ENCODE measurements at places on chromosomes 7 and 10.

DNA sequence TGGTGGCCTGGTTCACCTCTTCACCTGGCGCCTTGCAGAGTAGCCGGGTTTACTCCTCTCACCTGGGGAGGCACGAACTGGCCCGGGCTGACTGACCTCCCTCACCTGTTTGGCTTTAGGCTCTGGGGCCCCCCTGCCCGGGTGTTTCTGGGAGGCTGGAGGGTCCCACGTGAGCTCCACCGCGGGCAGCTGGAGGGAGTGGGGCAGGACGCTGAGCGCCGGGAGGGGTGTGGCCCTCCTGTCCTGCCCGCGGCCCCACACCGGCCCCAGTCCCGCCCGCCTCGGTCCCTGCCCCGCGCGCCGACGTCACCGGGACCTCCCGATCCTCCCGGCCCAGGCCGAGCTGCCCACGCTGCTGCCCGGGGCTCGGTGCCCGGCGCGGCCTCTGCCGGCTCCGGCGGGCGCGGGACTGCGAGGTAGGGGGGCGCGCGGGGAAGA lies at the start of gene AMZ1:
Gene AMZ1 (plus strand): TSS at position 322 of the 438 bp plus-strand sequence. CDS start 12,250 bp downstream, outside the sequence.
- no peak for DNase-seq

DNA sequence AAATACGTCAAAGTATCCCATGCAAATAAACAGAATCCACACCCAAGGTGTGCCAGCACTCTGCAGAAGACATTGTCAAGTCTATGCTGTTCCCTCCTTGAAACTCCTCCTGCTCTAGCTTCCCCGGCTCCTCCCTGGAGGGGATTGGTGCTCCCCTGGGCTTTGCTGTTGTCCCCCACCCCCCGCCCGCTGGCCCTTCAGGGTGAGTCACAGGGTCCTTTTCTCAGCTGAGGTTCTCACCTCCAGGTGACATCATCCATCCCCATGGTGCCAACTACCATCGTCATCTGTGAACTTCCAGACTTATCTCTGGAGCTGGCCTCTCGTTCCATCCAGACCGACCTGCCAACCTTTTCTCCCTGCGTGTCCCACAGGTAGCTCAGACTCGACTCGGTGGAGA lies 77.0 kb downstream of the ITIH5 start:
- no peak for DNase-seq

- no peak for DNase-seq
These were observed 225.5 kb downstream of the KLF6 start for GRCh38 chr10:3559527-3559926.

DNA sequence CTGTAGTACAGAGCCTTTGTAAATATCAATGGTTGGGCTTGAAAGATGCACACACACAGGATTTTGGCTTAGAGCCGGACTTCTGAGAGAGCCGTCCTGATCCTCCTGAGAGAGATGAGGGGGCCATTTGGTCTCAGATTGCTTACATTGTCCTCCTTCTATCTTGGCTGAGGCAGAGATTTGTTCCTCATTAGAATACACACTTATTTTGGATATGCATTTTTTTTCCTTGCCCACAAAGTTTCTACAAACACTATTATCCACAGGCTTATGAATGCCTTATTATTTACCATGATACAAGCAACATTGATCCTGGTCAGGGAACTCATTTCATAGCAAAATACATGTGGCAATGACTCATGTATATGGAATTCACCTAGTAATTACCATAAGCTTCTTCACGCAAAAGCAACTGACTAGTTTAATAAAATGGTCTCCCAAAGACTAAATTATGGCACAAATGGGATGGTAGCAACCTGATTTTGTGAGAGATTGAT lies 175.3 kb downstream of the MDFIC start:
- no peak for DNase-seq

DNA sequence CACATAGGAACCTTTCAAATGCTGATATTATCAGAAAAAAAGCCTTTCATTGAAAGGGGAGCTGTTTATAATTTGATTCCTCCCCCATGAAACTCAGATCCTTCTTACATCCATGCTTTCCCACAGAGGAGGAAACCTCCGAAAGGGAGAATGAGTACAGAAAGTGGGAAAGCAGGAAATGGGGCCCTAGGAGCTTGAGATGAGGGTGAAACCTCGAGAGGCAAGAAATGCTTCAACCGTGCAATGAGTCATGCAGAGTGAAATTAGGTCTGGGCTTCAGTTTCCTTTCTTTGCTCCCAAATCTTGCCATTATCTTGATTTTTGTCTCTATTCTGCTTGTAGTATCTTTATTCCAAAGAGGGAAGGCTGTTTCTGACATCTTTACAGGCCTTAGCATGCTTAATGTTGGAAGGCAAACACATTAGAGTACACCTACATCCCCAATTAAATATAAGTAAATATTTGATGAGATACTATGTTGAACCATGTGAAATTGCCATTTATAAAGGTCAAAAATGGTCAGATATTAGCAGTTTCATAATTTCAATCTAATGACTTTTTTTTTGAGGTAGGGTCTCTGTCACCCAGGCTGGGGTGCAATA lies 79.1 kb downstream of the NAMPT start:
- peak; percentile 21 for DNase-seq

DNA sequence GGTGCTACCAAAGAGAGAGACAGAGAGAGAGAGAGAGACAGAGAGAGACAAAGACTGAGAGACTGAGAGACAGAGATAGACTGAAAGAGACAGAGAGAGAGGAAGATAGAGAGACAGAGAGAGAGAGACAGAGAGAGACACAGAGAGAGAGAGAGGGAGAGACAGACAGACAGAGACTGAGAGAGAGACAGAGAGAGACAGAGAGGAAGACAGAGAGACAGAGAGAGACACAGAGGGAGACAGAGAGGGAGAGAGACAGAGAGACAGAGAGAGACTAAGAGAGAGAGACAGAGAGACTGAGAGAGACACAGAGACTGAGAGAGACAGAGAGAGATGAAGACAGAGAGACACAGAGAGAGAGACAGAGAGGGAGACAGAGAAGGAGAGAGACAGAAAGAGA lies 91.2 kb downstream of the SFMBT2 start:
- DNase-seq, result no peak

DNA sequence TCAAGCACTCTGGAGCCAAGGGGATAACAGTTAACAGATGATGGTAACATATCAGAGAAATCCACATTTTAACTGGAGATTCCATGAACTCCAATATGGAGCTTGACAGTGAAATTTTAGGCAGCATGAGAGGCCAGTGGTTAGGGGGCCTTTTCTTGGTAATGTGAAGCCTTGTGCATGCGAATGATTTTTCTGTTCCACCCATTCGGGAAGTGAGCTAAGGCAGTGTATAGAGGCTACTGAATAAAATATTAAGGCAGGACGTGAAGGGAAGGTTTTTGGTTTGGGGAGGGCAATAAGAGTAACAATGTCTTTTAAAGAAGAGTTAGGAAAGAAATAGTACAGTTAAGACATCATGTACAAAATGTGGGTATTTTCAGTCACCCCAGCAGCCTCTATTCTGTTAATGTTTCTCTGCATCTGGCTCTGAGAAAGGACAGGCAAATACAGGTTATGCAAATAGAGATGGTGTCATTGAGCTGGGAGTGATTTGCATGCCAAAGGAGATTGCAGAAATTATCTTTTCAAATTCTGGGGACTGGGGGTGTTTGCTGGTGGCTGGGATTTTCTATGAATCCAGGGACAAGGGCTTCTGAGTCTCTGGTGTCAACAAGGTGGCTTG lies 6.8 kb upstream of the TAS2R60 start:
- no peak for DNase-seq

- DNase-seq, result no peak
These were observed 17.6 kb downstream of the SUN3 start for GRCh38 chr7:48011323-48011722.

- no peak for DNase-seq
These were observed 28.0 kb upstream of the GNAI1 start for GRCh38 chr7:80106498-80107113.

- DNase-seq, result no peak
These were observed 86.7 kb upstream of the IL6 start for GRCh38 chr7:22640269-22640668.

GRCh38 chr10:34454590-34455261 lies 360.4 kb downstream of the PARD3 start:
- no peak for DNase-seq

- DNase-seq, result no peak
These were observed 18.4 kb downstream of the IFT22 start for GRCh38 chr7:101303102-101303701.

DNA sequence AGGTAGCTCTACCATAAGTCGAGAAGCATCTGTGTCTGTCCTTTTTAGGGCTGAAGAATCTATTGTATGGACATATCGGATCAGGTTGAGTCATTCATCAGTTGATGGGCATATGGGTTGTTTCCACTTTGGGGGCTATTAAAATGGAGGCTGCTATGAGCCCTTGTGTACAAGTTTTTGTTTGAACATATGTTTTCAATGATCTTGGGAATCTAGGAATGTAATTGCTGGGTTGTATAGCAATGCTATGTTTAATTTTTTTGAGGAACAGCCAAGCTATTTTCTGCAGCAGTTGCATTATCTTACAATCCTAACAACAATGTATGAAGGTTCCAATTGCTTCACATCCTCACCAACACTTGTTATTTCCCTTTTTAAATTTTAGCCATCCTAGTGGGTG lies 46.4 kb upstream of the HABP2 start:
- DNase-seq, result no peak

- no peak for DNase-seq
These were observed 166.8 kb downstream of the ETV1 start for GRCh38 chr7:13822678-13823077.

- no peak for DNase-seq
These were observed at the start of gene SLIT1 for GRCh38 chr10:97185326-97186058. Gene SLIT1, minus strand, starts transcription at chr10:97185959. Its CDS starts 285 bp downstream, at chr10:97185674.

DNA sequence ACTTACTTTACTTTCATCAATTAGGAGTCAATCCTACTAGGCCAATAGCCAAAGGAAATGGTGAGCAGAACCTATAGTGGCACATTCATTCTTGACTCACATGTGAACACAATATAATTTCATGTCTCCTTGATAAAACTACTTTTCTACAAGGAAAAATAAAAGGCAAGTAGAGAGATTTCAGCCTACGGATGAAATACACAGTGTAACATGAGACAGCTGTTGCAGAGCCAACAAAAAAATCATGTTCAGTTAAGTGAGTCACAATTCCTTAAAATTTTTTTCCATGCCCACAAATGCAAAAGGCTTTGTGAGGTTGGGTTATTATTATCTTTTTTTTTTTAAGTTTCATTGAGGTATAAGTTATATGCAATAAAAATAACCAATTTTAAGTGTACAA lies 54.8 kb downstream of the GPR141 start:
- no peak for DNase-seq

GRCh38 chr10:75080554-75080953 lies 30.9 kb upstream of the SAMD8 start:
- no peak for DNase-seq

DNA sequence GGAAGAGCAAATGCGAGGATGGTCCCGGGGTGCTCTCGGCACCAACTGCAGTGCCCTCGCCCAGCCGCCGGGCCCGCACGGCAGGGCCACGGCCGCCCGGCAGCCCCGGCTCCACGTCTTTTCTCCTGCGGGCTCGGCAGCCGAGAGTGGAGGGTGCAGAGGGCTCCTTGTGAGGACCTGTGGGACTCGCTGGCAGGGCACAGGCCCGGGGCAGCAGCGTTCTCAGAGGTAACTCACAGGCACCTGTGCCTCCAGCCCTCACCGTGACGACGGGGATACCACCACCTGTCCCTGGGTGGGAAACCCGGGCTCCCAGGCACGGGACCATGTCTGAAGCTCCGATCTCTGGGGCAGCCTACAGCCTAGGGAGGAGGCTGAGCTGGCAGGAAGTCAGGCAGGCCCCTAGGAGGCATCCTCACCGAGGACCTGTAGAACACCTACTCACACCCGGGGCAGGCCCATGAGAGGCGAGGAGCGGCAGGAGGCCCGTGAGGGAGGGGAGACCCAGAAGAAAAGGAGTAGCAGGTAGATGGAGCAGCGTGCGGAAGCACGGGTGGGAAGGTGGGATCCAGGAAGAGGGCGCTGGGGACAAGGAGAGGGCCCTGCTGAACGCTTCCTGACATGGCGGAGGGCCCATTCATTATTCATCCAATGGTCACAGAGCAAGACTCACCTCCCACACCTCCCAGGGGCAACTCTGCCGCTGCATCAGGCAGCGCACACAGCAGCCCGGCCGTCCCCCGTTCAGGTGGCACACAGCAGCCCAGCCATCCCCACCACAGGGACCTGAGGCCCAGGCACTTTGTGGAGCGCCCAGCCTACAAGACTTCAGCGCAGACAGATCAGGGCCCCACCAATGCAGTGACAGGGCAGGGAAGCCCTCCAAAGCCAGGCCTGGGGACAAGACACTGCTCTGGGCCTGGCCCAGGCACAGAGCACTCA lies 244.9 kb downstream of the MAD1L1 start:
- no peak for DNase-seq

DNA sequence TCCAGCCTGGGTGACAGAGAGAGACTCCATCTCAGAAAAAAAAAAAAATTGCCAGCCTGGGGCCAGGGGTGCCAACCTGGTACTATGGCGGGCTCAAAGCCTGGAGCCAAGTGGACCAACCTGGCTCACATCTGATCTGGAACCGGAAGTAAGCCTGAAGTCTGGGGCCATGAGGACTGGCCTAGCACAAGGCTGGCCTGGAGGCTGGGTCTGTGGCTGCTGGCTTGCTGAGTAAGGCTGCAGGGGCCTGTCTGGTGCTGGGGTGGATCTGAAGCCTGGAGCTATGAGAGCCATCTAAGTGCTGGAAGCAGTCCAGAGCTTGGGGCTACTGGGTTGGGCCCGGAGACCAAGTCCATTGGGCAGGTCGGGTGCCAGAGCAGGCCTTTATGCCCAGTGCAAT lies 84.9 kb downstream of the CCDC3 start:
- DNase-seq, result no peak

DNA sequence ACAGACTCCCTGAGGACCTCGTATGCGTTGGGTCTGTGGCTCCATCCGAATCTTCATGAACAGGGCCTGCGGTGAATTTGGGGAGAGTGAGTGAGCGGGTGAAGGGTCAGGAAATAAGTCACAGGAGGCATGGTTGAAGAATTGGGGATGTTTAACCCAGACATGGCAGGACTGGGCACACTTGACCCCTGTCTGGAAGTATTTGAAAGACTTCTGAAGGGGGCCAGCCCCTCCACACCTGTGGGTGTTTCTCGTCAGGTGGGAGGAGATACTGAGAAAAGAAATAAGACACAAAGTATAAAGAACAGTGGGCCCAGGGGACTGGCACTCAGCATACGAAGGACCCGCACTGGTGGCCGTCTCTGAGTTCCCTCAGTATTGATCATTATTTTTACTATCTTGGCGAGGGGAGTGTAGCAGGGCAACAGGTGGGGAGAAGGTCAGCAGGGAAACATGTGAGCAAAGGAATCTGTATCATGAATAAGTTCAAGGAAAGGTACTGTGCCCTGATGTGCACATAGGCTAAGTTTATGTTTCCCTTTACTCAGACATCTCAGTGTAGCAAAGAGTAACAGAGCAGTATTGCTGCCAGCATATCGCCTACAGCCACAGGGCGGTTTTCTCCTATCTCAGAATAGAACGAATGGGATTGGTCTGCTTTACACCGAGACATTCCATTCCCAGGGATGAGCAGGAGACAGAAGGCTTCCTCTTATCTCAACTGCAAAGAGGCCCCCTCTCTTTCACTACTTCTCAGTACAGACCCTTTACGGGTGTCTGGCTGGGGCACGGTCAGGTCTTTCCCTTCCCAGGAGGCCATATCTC lies 38.2 kb upstream of the PFKFB3 start:
- DNase-seq, result no peak

Measured in HTR-8/SVneo (cell line).